ENCODE measurements at places on chromosomes 16 and 17.
A peak's percentile ranks its signal among the peaks of the same experiment; 100 is the strongest.

- peak; percentile 78 for DNase-seq
These were observed 20.9 kb downstream of the SPACA3 start for GRCh38 chr17:33012522-33013033.

- no peak for DNase-seq
These were observed 644 bp upstream of the RHOT1 start for GRCh38 chr17:32141679-32142037.

DNA sequence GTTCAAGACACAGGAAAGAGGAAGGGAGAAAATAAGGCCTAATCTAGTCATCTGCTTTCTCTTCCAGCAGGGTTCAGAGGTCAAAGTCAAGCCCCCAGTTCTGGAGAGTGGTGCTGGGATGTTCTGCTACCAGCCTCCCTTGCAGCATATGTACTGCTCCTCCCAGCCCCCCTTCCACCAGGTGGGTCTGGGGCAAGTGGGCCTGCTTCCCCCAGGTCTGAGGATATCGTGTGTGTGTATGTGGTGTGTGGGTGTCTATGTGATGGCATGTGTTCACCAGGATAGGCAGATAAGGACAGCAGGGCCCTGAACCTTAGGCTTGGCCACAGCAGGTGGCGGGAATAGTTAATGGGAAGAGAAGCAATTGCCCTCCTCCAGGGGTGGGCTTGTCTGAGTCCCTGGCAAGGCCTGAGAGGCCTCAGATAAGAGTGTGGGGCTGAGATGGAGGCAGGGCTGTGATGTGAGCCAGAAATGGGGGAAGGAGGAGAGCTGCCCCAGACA, 21.1 kb downstream of the FOXN1 start:
- no peak for DNase-seq

DNA sequence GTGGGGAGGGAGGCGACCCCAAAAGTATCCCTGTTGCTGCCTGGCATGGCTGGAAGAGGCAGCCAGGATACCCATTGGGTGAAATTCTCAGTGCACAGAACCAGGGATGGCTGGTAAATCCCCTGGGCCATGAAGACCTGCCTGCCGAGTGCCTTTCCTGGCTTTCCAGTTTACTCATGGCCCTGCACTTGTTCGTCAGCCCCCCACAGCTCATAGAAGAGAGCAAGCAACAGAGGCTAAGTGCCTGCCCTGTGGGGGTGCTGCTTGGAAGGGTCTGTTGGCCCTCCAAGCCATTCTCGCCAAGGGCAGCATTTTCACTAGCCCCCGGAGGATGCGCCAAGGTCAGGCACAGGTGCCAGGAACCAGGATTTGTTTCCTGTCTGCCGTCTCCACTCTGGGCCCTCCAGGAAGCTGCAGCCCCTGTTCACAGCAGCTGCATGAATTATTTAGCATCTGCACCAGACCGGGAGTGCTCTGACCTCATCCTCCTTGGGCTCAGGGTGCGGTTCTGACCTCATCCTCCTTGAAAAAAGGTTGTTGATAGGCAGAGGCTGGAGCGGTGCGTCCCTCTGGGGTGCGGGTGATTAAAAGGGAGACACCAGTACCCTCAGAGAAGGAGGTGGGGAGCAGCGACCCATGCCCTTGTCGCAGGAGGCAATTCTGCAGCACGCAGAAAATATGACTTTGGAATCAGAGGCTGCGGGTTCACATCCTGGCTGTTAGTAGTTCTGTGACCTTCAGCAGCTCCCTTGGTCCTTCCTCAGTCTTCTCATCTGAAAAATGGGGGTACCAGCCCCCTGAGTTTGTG, 14.2 kb upstream of the CD300A start:
- DNase-seq, result no peak

- no peak for DNase-seq
These were observed 97.7 kb upstream of the MON1B start for GRCh38 chr16:77093309-77093708.

- no peak for DNase-seq
These were observed 94.1 kb downstream of the USP32 start for GRCh38 chr17:60297760-60298401.

- no peak for DNase-seq
These were observed 23.4 kb downstream of the SMIM36 start for GRCh38 chr17:55487695-55488432.

GRCh38 chr16:78542419-78542818, 443.0 kb downstream of the WWOX start:
- DNase-seq, result no peak
